ENCODE measurements at places on chromosomes 1 and 21.
A peak's percentile ranks its signal among the peaks of the same experiment; 100 is the strongest.

DNA sequence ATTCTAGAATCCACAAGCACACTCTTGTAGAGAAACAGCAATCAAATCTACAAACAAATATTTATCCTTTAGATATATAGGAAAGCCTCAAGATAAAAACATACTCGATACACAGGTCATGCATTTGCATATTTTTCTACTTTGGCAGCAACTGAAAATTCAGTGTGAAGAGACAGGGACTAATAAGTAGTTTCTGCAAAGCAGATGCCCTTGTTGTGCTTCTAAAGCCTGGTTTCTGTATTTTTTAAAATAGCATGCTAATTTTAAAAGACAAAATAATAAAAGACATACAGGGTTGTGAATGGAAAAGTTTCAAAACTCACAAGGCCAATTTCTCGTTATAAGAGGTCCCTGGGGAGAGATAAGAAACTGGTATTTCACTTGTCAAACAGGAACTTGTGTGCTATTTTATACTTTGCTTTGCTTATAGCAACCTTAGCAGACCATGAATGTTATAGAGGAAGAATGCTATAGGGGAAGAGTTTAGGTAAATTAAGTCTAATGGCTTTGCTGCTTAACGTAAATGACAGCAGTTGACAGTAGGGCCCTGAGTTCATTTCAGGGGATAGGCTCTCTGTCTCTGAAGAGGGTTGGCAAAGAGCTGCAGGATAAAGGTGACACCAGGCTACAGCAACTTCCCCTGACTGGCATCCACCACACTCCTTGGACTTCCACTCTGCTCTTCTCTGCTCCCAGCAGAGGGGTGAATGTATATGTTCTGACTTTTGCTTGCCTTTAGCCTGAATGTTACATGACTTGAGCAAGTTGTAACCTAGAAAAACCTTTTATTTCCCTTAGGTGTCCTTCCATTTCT lies 9.4 kb upstream of the RGS13 start:
- no peak for DNase-seq

GRCh38 chr1:179082999-179083335 lies 1.1 kb downstream of the TOR3A start:
- peak; percentile 5 for DNase-seq

GRCh38 chr1:26408604-26409003 lies 2.0 kb upstream of the LIN28A start:
- DNase-seq: peak; percentile 75

- no peak for DNase-seq
Observed at GRCh38 chr1:18398791-18399530, 81.8 kb upstream of the KLHDC7A start.

GRCh38 chr1:48761411-48761810 lies 15.3 kb downstream of the BEND5 start:
- no peak for DNase-seq

GRCh38 chr1:155961937-155962336 lies 16.4 kb downstream of the ARHGEF2 start:
- DNase-seq: no peak

DNA sequence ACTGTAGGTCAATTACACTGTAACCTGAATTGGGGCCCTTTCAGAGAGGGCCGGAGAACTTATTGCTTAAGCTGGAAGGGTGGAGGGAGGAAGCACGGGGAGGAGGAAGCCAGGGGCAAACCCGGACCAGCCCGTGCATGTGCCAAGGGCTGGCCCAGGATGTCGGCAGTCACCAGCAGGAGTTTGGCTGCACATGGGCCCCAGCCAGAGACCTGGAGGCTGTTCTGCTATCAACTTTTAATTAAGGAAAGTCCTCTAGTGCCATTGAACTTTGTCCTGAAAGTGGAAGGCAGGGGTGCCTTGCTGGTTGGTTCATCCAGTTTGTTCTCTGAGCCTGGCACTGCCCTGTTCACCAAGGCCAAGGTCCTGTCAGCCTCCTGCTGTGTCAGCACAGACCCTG lies 200.8 kb upstream of the VAMP3 start:
- DNase-seq: no peak

GRCh38 chr1:31744165-31744888 lies 19.8 kb downstream of the ADGRB2 start:
- DNase-seq: no peak

DNA sequence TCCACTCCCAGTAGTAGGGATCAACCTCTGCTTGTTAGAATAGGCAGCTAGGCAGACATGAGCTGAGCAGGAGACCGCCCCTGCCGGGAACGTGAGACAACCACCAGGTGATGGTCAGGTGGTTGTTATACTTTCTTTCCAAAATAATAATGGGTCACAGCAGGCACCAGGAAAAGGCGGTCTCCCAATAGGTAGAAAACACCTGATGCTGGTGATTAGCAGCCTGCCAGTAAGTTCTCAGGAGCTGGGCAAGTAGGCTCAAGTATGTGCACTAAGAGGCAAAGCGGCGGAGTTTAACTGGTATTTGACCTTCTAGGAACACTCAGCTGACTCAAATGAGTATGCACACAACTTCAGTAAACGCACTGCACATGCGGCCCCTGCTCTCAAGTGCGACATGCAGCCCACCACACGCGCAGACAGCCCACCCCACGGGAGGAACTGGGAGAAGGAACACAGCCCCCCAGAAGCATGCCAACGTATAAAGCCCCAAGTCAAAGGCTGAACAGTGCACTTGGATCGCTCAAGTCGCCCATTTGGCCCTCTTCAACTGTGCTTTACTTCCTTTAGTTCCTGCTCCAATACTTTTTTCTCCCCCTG lies 80.0 kb downstream of the DESI2 start:
- DNase-seq: no peak

- no peak for DNase-seq
Observed at GRCh38 chr1:61397935-61398334, 315.6 kb downstream of the NFIA start.

GRCh38 chr1:30054126-30054525 lies 669.3 kb downstream of the MATN1 start:
- no peak for DNase-seq

DNA sequence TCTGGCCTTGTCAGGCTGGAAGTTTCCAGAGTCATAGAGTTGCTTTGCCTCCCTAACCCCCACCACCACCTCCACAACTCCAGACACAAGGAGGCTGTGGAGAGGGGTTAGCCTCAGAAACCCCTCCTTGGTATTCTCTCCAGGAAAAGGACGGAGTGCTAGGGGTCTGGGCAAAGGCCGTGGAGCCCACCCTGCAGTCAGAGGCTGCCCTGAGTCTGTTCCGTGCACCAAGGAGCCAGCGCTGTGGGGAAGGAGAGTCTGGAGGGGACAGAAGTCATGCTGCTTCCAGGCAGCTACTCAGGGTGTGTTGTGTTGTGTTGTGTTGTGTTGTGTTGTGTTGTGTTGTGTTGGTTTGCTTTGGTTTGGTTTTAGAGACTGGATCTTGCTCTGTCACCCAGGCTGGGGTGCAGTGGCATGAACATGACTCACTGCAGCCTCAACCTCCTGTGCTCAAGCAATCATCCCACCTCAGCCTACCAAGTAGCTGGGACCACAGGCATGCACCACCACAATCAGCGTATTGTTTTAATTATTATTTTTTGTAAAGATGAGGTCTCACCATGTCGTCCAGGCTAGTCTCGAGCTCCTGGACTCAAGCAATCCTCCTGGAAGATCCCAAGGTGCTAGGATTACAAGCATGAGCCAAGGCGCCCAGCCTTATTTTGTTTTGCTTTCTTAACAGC lies 122.2 kb upstream of the TMEM51 start:
- no peak for DNase-seq

GRCh38 chr1:184648160-184648855 lies 106.3 kb downstream of the EDEM3 start:
- no peak for DNase-seq

- no peak for DNase-seq
Observed at GRCh38 chr1:12170263-12170671, 3.5 kb downstream of the TNFRSF1B start.

DNA sequence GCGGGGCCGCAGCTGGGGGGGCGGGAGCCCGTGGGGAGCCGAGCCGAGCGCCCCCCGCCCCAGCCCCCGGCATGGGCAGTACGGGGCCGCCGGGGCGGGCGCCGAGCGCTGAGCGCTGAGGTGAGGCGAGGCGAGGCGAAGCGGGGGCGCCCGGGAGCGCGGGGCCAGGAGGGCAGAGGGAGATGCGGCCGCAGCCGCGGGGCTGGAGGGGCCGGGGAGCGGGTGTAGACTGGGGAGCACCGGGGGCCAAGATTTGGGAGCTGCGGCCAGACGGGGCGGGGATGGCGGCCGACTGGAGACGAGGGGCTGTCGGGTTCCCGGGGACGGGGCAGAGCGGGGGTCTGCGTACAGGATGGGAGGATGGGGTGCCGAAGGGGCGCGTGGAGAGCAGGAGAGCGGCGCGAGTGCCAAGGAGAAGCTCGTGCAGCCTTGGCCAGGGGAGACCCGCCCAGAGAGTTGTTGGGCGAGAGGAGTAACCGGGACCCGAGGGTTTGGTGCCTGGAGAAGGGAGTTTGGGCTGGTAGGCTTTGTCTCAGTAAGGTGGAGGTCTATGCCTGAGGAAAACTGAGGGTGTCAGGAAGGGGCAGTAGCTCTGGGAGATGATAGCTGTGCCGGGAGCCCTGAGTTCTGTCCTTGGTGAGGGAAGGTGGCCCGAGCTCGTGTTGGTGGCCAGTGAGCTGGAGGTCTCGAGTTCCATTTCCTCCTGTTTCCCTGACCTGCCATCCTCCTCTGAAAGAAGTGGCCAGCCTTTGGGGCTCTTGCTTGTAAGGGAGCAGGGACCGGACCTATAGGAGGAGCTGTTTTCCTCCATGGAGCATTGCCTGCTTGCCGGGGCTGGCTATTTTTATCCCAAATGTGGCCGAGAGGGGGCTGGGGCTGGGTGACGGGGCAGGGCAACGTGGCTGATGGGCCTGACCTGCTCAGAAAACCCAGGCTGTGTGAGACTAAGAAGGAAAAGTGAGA lies 539 bp downstream of the ATP8B2 start:
- DNase-seq: peak; percentile 32

DNA sequence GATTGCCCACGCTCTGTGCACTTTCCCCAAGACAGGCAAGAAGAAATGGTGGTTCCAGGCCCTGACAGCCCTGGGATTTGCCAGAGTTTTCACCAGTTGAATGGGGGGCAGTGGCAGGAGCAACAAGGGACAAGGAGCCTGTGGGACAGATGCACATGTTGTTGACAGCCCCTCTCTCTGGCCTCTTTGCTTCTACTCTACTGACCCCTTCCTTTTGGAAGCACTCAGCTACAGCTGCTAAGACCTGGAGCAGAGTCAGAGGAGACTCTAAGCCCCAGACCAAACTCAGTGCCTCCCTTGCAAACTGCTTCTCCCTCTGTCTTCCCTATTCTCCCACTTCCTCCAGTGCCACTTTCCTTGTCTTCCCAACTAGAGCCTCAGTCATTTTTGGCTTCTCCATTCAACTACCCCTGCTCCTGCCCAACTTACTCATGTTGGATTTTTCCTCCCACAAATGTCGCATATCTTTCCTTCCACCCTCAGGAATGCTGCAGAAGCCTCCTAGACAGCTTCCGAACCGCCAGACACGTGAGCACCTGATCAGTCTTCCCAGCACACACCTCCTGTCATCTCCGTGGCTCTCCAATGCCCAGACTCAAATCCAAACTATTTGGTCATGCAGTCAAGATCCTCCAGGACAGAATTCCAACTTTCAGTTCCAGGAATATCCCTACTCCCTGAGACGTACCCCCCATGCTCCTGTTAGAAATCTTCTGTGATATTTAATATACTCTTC lies 9.1 kb downstream of the INKA2 start:
- no peak for DNase-seq

DNA sequence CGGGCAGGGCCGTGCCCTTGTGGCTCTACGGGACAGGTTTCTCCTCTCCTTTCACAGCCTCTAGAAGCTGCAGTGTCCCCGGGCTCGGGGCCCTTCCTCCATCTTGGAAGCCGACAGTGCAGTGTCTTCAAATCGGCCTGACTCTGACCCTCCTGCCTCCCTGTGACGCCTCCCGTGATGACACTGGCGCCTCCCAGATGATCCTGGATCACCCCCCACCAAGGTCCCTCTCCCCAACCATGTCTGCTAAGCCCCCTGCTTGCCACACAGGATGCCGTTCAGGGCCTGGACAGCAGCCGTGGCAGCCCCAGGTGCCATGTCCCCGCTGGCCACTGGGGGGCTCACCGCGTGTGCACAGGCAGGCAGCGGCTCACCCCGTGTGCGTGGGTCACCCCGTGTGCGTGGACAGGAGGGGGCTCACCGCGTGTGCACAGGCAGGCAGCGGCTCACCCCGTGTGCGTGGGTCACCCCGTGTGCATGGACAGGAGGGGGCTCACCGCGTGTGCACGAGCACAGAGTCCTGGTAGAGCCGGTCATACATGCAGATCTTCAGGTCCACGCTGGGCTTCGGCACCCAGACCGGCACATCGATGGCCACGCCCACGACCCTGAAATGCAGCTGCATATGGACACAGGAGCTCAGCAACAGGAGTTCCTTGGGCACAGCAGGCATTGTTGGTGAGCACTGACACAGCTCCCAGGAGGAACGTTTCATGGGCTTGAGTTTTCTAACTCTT lies 24.9 kb upstream of the TMEM52 start:
- DNase-seq: peak; percentile 32

- no peak for DNase-seq
Observed at GRCh38 chr1:202179828-202180750, 13.5 kb upstream of the LGR6 start.

DNA sequence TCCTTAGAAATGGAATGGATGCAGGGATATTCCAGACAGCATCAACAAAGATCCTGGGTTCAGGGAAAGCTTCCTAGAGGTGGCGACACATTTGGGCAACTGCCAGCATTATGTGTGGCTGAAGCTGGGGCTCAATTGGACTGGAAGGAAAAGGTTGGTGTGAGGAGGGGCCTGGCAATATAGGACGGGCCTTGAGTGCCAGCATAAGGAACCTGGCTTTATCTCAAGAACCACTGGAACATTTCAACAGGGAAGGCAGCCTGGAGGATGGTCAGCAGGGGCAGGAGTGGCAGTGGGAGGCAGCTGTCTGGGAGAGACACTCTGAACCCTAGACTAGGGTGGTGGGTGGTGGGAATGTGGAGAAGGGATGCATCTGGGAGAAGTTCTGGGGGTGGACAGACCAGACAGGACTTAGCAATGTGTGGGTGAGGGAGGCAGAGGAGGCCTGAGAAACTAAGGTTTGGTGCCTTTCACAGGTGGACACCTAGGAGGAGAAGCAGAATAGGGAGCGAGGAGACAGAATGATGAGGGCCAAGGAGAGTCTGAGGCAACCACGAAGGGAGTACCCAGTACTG lies 3.5 kb downstream of the SH3BGRL3 start:
- no peak for DNase-seq

- DNase-seq: no peak
Observed at GRCh38 chr1:186187601-186188000, 187.5 kb downstream of the TPR start.

- DNase-seq: no peak
Observed at GRCh38 chr1:171222936-171223335, 25.4 kb upstream of the FMO1 start.

GRCh38 chr1:65572701-65573421 lies 152.4 kb downstream of the LEPR start:
- DNase-seq: no peak

- DNase-seq: no peak
Observed at GRCh38 chr1:184031092-184031408, 6.5 kb downstream of the COLGALT2 start.

- no peak for DNase-seq
Observed at GRCh38 chr1:225258811-225259210, 169.0 kb downstream of the LBR start.

Measured in effector CD8-positive, alpha-beta T cell (primary cell).